ENCODE measurements at places on chromosomes 2 and 18.
A peak's percentile ranks its signal among the peaks of the same experiment; 100 is the strongest.

DNA sequence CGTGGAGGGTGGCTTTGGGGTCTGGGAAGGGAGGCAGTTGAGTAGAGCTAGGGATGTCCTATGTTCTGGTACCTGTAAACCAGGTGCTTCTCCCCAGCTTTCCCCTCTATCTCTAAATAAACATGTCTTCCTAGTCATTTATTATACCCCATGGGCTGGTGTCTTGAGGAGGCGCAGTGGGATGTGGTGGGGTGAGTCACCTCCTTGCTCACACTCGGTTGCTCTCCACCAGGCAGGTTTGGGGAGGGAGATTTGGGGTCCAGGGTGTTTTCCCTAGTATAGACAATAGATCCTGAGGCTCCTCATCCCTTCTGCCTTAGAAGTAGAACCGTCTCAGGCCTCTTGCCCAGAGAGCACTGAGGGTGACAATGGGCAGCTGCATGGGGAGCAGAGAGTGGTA lies 5.1 kb downstream of the PSD4 start:
- DNase-seq = no peak

DNA sequence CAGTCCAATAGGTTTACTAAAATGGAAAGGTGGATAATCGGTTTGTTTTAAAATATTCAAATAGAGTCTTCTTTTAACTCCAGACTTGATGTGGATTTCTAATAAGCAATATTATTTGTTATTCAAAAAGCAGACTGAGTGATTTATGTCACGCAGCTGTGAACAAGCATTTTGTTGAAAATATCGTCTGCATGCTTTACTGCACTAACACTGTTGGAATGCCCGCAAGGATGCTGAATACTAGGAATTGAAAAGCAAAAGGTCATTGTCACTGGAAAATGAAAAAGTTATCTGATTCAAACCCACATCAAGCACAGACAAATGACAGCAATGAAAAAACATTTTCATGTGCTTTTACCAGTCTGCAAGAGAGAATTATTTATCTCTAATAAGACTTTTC lies 31.1 kb downstream of the CHN1 start:
- no peak for DNase-seq

- peak; percentile 8 for DNase-seq
Measured at GRCh38 chr18:49585781-49586663, 24.2 kb downstream of the LIPG start.

- no peak for DNase-seq
Measured at GRCh38 chr2:175318542-175318941, 137.0 kb upstream of the ATP5MC3 start.

- no peak for DNase-seq
Measured at GRCh38 chr2:45874344-45874743, 222.9 kb downstream of the PRKCE start.

- DNase-seq = no peak
Measured at GRCh38 chr2:236629961-236630872, 60.6 kb downstream of the ACKR3 start.

DNA sequence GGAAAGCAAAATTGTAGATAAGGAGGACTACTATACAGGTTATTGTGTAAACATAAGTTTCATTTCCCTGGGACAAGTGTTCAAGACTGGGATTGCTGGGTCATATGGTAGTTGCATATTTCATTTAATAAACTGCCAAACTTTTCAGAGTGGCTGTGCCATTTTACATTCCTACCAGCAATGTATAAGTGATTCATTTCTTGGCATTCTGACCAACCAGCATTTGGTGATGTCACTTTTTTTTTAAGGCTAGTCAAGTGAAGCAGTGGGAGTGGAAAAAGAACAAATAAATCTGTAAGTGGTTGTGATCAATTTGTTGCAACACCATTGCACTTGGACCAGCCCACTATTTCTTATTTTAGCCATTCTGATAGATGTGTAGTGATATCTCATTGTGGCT lies 5.2 kb upstream of the CHCHD5 start:
- DNase-seq = no peak

DNA sequence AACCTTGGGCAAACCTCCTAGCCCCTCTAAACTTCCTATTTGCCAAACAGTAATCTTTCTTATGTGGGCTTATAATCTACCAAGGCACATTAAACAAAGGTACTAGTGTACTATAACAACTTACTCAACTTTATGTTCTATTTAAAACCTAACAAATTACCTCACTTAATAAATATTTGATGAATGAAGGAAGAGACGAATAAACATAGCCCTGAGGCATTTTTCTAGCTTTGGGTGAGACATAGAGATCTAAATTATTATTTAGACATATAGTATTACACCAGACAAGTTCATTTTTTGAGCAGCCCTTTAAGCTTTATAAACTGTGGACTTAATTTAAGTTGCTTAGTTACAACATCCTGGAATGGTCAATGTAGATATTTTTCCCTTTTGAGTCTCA lies 104.6 kb downstream of the UNC80 start:
- no peak for DNase-seq

- DNase-seq = no peak
Measured at GRCh38 chr2:238172439-238172838, 13.7 kb downstream of the ERFE start.

DNA sequence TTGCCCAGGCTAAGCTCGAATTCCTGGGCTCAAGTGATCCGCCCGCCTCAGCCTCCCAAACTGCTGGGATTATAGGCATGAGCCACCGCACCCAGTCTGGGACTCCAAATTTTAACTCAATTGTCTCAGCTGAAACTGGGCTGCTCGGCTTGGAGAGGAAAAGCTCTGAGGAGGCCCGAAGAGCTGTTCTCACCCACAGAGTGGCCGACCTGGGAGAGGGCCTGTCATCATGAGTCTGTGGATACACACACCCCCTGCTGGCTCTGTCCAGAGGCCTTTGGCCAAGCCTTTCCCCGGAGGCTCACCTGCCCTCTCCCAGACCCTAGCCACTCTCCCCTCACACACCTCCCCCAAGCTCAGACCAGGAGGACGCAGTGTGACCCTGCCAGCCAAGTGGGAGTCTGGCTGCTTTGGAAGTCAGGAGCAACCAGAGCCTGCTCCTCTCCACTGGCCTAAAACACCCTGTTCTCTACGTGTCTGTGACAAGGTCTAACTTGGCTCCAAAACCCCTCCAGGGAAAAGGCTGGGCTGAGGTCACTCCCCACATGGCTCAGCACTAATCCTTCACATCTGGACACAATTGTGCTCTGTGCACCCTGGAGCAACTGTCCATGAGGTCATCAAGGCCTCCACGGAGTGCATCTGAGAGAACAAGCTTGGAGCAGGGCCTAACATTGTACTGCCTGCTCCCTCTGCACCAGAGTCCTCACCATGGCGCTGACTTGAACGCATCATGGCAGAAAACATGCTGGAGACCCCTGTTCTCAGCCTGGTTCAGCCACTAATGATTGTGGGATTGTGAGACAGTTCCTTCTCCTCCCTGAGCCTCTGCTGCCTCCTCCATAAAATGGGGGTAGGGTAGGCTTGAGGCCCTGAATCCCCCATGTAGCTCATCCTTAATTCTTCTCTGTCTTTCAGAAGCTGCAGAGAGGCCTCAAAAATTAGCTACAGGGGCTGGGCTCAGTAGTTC lies 49.9 kb upstream of the RAB6C start:
- DNase-seq = no peak

DNA sequence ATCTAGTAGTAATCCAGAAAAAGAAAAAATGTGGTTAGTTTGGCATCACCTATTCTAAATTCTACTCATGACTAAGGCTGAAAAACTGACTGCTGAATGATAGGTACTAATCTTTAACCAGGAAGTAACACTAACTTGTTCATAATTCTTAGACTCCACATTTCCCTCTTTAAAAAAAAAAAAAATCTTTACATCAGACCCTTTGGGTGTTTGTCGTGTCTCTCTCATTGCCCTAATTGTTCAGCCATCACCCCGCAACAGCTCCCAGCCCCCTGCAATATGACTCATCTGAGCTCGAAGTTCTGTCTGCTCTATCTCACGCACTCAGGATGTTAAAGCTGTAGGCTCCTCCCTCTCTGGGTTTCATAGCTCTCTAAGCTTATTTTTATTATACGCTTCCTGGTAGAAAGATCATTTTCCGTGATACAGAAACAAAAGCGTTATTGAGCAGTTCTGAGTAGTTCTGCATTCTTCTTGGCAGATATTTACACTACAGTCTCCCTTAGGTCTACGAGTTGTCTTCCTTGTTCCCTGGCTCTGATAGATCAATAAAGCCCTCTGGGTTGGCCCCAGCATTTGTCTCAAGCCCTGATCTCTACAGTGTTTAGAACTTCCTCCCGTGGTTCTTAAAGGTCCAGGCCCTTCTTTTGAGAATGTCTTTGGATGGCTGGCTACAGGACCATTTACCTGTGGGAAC lies 95.6 kb downstream of the TNFRSF11A start:
- DNase-seq = peak; percentile 81

GRCh38 chr2:98648451-98648850 lies 40.1 kb downstream of the UNC50 start:
- DNase-seq = peak; percentile 13

- DNase-seq = no peak
Measured at GRCh38 chr18:31819925-31820229, 59.2 kb upstream of the SLC25A52 start.

- no peak for DNase-seq
Measured at GRCh38 chr2:219441451-219442255, 7.0 kb downstream of the SPEG start.

- DNase-seq = no peak
Measured at GRCh38 chr2:197704434-197705120, 592 bp upstream of the MARS2 start.

GRCh38 chr2:84247532-84247931 lies 211.5 kb downstream of the SUCLG1 start:
- no peak for DNase-seq

DNA sequence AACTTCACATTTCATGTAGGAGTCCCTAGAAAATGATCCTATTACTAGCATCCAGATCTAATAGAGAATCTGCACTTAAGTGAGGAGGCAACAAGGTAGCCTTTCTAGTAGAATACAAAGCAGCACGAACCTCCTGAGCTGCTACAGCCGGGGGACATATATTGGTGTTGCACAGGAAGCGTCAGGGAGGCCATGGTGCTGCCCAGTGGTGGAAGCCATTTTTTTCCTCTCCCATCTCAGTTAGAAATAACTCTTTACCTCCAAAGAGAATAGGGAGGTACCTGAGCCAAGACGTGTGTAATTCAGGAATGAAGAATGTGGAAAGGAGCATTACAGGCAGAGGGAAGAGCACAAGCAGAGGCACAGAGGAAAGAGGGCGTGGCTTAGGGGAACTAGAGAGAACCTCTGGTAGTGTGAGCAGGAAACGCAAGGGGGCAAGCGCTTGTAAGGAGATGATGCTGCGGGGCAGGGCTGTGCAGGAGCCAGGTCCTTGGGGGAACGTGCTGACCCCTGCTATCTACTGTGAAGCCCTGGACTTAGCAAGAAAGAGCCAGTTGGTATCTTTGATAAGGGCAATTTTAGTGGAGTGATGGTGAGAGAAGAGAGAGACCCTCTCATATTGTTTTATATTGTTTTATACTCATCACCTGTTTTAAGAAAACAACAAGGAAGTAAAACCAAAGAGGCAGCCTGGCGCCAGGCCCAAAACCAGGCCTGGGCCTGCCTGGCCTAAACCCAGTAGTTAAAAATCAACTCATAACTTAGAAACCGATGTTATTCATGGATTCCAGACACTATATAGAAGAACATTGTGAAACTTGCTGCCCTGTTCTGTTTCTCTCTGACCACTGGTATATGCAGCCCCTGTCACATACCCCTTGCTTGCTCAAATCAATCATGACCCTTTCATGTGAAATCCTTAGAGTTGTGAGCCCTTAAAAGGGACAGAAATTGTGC lies 50.0 kb upstream of the TTC39C start:
- peak; percentile 52 for DNase-seq

DNA sequence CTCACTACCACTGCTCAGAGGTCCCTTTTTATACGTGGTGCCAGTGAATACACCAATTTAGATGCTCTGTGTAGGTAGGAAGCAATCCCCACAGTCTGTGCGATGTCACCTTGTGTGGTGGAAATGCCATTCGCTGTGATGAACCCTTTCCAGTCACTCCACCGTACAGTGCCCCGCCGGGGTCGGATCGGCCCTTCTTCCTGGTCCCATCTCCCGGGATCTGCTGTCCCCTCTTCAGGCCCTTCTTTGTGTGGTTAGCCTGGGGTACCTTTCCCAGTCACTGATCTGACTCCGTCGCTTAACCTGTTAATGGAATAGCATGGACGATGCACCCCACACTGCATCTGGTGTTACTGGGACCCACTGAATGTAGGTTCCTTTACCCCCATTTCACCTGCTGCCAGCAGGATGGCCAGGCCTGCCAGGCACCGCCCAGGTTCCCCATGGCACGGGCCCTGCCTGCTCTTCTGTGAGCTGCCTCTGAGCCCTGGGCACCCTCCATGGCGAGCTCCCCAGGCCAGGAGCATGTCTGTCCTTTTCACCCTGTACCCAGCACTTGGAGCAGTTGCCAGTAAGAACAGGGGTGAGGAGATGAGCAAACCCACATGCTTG lies 18.0 kb downstream of the TWIST2 start:
- no peak for DNase-seq

- no peak for DNase-seq
Measured at GRCh38 chr2:140422759-140423158, 1642.6 kb upstream of the NXPH2 start.

- DNase-seq = no peak
Measured at GRCh38 chr18:31225668-31226067, 63.0 kb upstream of the DSC1 start.

DNA sequence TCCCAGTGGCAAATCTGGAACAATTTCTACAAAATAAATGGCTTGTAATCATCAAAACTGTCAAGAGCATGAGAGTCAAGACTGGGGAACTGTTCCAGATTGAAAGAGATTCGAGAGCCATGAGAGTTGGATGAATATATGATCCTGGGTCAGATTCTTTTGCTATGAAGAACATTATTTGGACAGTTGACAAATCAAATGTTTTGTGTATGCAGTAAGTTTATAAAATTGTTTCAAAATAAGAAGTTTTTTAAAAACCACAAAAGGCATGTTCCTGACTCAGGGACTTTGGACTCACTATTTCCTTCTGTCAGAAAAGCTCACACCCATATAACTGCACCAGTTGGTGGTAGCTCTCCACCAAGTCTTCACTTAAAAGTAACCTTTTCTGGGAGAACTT lies 38.5 kb downstream of the ROCK2 start:
- no peak for DNase-seq

DNA sequence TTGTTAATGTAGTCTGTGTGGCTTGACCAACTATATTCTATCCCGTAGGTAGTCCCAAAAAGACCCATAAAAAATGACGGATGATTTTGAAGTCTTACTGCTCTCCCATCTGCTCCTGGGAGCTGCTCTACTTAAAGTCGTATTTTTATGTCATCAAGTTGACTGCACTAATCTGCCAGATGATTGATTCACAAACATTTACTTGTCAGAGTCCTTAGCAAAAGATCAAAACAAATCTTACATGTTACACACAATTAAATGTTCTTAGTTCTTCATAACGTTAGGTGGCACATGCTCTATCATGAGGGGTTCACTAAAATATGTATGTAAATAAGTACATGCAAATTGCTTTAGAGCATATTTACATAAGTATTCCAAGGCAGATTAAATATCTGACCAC lies 498.3 kb upstream of the LRRTM4 start:
- DNase-seq = no peak

GRCh38 chr18:79559436-79559835 lies 120.2 kb upstream of the CTDP1 start:
- no peak for DNase-seq

All from GM12865 (cell line).